ENCODE measurements at places on chromosomes 12 and 14.
A peak's percentile ranks its signal among the peaks of the same experiment; 100 is the strongest.

DNA sequence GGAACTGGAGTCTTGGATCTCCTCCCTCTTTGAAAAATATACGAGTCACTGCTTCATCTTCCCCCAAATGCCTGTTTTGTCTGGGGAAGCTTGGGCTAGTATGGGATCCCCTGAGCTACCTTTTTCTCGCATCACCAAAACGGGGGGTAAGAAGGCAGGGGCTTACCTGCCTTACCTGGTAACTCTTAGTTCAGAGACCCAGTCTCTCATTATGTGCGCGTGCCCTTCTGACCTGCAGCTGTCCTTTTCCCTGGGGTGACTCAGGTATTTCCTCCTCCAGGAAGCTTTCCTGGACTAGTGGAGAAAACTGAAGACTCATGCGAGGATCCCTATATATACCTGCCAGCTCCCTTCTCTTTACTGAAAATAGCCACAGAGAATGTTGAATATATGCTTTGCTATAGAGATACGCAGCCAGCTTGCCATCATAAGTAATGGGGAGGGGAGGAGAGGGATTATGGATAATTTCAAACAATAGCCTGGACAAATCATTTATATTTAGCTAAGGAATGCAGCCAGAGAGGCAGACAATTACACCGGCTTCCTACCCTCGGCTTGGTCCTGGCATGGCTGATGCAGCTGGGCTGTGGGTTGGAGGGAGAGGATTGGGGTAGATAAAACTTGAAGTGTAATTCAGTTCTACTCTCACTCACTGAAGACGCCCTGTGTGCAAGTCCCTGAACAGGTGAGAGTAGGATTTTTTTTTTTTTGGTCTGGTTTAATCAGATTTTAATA is 1.1 kb downstream of the TSPAN9 start:
- no peak for DNase-seq

GRCh38 chr12:10392394-10392930 is 2.6 kb upstream of the KLRK1 start:
- DNase-seq: peak; percentile 99

DNA sequence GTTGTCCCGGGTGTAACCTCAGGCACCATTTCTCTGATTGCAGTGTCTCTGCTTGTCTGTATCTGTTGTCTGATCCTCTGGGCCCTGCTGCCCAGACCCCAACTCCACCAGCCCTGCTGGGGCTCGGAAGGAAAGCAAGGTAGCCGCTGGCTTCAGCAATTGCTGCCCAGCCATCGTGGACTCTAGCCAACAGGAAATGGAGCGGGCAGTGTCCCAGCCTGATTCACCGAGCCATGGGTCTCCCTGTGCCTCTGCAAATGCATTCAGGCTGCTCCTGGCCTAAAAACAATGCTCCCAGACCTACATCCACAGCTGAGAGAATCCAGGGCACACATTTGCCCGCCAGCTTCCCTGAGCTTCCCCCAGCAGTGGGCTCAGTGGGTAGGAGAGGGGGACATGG is 9.2 kb downstream of the TUNAR start:
- DNase-seq: no peak

DNA sequence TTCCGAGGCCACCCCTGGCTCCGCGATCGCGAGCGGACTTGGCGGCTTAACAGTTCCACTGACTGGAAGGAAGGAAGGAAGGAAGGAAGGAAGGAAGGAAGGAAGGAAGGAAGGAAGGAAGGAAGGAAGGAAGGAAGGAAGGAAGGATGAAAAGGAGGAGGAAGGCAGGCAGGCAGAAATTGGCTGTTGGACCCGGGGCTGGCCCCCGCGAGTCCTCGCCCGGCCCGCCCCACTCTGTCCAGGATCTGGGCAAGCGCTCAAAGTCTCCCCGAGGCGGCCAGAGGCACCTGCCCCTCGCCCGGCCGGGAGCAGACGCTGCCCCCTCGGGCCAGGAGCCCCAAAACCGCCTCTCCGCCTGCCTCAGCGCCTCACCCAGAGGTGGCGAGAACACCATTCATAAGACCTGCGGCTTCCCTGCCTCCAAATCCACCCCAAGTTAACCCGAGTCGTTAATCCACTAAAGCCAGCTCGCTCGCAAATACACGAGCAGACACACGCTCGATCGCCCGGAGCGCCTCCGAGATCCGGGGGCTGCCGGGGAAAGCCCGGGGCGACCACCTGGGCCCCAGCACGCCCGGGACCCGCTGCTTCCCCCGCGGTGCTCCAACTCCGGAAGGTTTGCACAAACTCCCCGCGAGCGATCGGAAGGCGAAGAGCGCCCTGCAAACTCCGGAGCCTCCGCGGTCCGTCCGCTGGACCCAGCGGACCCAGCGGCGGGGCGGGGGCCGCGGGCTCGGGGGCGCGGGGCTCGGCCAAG is 844 bp downstream of the DPF3 start:
- DNase-seq: no peak

- no peak for DNase-seq
Measured at GRCh38 chr12:56520048-56520447, 1.6 kb upstream of the RBMS2 start.

GRCh38 chr12:39831587-39832315 is 212.1 kb upstream of the ABCD2 start:
- no peak for DNase-seq

GRCh38 chr14:68333262-68333661 is 459.6 kb downstream of the ZFP36L1 start:
- DNase-seq: no peak

DNA sequence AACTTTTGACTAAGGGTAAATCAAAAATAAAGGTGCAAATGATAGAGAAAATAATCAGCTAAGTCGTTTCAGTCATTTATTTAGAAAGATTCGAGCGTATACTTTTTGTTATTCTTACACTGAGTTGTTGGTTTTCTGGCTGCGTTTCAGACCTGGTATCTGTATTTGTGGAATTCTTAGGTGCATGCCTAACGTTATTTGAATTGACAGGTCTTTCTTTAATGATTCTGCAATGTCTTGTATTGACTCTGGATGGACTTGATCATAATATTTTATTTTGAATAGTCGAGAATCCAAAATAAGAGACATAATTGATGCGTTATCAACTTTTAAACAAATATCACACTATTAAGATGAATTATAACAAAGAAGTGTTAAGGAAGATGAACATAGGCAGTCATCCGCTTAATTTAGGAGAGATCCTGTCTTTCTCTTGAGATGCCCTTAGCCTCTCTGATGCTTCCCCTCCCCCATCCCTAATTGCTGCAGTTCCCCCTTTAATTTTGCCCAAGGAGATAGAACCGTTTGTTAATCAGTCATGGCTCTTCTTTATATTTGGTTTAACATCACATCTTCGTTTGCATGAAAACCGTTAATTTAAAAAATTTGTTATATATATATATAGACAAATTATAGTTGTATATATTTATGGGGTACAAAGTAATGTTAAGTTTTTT is 1.8 kb downstream of the ALX1 start:
- DNase-seq: no peak

DNA sequence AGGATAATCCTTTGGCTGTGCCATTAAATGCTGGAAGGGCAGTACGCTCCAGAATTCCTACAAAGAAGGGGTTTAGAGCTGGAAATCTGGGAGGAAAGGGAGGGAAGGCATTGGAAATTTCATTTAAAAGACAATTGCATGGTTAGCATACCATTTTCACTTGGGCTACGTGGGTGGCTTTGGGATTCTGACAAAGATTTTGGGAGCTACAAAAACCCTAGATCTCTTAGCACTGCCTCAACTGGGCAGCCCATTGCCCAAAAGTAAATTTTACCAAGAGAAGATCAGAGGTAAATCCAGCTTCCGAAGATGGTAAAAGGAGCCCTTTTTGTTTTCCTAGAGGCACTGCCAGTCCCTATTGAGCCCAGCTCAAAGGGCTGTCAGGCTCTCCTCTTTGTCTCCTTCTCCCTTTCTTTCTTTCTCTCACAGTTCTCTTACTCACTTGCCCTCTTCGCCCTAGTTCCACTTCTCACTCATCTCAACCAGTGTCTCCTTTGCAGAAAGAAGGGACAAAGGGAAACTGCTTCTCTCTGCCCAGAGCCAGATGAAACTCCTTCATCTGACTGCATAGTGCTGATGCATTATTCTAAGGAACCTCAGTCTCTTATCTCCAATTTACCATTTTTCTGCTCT is 125.4 kb upstream of the PLEKHA5 start:
- no peak for DNase-seq
